ENCODE measurements at places on chromosomes 7 and 10.

DNA sequence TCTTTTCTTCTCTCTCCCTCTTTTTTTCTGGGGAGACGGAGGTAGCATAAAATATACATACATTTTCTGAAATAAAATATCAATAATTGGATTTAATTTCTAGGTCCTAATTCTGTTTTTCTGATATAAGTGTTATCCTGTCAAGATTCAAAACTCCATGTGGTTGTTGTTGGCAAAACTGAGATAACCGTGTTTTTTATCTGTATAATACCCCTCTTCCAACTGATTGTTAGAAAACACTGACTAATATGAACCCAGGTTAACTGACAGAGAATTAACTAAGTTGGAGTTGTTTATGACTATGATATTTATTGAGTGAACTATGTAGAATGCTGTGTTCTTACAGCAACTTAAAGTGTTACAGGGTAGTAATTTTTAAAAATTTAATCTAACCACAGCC lies 236.5 kb upstream of the KAT6B start:
- DNase-seq, result no peak

DNA sequence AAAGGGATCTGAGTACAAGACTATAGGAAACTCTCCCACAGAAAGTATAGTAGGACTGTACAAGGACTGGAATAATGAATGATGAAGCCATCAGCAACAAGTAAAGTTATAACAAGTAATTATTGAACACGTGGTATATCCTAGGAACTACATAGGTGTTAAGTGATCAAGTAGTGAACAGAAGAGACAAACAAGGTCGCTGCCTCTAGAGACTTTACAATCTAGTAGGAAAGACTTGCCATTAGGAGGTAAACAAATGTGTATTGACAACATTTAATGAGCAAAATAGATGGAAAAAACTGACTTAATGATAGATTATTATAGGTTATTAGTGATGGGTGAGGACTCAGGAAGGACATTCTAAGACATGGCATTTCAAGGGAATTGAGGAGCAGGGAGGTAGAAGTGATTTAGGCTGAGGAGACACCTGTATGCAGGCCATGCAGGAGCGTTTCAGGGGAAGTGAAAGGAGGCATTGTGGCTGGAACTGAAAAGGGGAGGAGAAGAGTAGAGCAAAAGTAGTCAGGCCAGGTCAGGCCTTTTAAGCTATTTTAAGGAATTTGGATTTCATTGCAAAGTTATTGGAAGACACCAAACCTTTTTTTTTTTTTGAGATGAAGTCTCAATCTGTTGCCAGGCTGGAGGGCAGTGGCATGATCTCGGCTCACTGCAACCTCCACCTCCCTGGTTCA lies 8.5 kb upstream of the GLCCI1 start:
- no peak for DNase-seq

- no peak for DNase-seq
Measured at GRCh38 chr10:92111336-92111939, 179.4 kb downstream of the CPEB3 start.

DNA sequence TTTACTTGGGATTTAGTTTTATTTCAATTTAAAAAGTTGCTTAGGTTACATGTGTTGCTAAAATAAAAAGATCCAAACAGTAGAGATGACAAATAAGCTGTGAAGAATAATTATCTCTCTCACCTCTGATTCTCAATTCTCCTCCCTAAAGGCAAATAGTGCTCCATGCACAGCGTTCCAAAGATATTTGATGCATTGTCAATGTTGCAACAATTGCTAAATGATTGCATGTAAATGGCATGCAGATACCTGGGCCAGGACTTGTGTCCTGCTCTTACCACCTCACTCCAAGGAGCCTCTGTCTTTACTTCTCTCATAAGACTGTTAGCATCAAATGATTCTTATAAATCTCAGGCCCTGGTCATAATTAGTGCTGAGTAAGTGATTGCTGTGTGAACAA lies 217.7 kb downstream of the SEC23IP start:
- DNase-seq, result no peak

DNA sequence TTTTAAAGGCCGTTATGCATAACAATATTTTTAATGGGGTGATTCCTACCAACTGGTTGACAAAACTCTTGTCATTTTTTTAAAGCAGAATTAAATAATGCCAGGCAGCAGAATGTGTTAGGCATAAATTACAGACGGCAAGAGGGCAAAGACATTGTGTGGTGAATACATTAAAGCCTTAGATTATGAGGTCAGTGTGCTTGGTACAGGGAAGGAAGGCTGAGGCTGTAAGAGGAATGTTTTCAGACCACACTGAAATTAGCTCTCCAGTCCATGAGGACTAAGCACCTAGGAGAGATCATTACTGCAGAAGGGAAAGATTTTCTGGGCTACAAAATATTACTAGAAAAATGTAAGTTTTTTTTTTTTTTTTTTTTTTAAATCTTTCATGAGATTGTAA lies 312.8 kb upstream of the PRKCQ start:
- no peak for DNase-seq

DNA sequence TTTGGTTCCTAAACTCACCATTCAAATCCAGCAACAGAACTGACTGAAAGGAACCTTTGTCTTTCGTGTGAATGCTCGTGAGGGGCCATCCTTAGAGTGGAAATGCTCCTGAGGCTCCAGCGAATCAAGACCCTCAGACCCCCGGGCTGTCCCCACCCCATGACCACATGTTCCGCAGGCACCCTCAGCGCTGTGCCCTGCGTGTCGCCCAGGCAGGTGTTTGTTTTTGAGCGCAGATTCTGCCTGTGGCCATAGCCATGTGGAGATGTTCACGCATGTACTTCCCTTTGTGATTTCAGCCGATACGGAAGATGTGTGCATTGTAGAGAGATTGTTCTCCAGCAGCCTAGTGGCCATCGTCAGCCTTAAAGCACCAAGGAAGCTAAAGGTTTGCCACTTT lies 24.2 kb downstream of the WIPI2 start:
- DNase-seq, result no peak

GRCh38 chr10:63703740-63704345 lies 182.6 kb downstream of the REEP3 start:
- DNase-seq, result no peak

DNA sequence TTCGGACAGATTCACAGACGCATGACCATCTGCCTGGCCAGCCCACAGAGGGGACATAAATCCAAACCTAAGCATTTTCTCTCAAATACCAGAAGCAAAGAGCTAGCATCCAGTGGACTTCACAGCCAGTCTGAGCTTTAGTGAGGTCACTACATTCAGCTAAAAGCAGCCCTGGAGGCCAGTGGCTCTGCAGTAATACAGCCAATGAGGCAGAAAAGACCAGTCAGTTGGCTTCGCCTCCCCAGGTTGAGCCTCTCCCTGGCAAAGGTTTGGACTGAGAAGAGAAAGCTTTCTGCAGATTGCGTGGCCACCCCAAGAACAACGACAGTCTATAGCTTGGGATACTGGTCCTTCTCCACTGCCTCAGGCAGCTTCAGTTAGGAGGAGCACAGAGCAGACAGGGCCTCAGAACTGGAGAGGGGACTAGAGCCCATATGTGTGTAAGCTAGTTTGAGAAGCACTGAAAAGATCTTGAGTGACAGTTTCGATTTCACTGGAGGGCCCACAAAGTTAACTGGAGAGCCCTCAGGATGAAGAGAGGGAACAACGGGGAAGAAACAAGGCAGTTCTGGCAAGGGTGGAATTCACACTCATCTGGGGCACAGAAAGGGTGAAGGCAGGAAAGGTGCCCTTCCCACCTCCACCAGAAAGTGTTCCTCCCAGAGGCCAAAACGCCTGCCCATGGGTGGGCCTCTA lies 3.8 kb downstream of the WDR91 start:
- no peak for DNase-seq

DNA sequence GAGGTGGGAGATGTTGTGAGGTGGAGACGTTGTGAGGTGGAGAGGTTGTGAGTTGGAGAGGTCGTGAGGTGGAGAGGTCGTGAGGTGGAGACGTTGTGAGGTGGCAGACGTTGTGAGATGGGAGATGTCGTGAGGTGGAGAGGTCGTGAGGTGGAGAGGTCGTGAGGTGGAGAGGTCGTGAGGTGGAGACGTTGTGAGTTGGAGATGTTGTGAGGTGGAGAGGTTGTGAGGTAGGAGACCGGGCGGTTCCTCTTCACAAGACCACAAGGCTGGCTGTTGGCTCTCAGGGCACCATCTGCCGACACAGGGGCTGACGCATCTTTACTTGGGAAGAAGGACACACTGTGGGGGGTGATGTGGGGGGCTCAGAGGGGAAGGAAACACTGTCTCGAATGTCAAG lies 34.7 kb upstream of the SHH start:
- no peak for DNase-seq

GRCh38 chr10:108496106-108496505 lies 1331.6 kb upstream of the SORCS1 start:
- no peak for DNase-seq

GRCh38 chr10:107417446-107417845 lies 252.9 kb upstream of the SORCS1 start:
- no peak for DNase-seq

DNA sequence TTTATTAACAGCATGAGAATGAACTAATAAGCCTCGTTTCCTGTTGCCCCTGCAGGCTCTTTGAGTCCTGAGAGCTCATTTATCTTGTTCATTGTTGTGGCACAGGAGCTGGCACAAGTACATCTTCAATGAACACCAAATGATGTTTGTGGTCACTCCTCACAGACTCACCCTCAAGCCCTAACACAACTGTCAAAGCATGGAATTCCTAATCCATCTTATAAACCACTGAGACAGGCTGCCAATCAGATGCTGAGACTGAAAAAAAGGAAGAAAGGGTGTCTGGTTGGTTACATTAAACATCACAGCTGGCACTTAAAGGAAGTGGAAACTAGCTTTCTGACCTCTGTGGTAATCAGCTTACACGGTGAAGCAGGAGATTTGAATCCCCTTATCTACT lies 7.7 kb upstream of the CCDC172 start:
- DNase-seq, result no peak

GRCh38 chr7:41431671-41432070 lies 271.2 kb downstream of the INHBA start:
- DNase-seq, result no peak

DNA sequence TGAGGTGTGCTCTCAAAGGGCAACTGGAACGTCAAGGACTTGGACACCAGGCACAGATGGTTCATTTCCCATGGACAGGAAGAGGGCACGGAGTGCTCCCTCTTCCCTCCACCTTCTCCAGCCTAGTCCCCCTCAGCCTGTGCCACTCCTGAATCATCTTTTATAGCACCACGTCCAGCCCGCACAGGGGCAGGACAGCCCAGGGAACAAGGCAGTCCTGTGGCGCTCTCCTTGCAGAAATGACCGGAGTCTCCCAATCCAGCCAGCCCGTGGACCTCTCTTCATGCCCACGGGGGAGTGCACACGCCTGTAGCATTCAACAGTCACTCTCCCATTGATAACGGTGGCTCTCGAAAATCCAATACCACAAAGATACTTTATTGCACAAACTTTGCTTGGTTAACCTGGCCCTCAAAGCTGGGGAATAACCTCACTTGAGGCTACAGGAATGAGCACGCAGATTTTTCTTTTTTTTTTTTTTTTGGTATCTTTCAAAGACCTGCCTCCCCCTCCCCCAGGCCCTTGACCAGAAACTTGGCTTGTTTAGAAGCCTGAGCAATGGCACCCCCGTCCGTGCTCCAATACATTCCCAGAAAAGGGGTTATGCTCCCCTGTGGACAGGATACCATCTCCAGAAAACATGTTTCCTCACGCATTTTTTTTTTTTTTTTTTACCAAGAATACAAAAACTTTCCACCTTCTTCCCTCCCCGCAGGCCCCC lies 733 bp downstream of the PRKCQ start:
- DNase-seq, result no peak

DNA sequence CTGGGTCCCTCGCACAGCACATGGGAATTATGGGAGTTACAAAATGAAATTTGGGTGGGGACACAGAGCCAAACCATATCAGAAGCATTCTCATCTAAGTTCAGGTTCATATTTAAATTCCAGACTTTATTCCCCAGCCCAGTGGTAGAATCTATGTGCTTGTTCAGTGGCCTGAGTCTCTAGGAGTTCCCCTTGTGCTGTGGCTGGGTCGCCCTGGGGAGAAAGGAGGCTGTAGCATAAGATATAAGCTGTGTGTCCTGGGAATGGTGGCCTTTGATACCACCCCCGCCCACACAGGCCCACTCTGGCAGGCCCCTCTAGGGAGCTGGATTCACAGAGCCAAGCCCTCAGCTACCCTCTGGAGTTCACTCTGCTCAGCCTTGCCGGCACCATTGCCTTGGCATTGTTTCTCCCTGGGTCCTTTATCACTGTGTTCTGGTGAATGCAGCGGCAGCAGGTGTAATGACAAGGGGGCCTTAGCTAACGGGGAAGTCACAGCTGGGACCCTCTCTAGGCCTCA lies 64.2 kb downstream of the MINDY4 start:
- DNase-seq, result no peak

- DNase-seq, result no peak
Measured at GRCh38 chr7:156158213-156158612, 345.9 kb upstream of the SHH start.

- no peak for DNase-seq
Measured at GRCh38 chr7:111137296-111138192, 46.6 kb downstream of the LRRN3 start.

GRCh38 chr10:65891073-65891981 lies 1034.5 kb upstream of the LRRTM3 start:
- no peak for DNase-seq

- DNase-seq, result no peak
Measured at GRCh38 chr7:96069401-96069800, 252.5 kb downstream of the SLC25A13 start.

GRCh38 chr10:26214004-26214403 lies 2.6 kb upstream of the GAD2 start:
- no peak for DNase-seq

GRCh38 chr7:54166419-54166818 lies 375.8 kb upstream of the VSTM2A start:
- DNase-seq, result no peak

GRCh38 chr10:95430231-95430951 lies 130.8 kb downstream of the SORBS1 start:
- DNase-seq, result no peak

GRCh38 chr7:140404565-140405065 lies 757 bp downstream of the RAB19 start:
- DNase-seq, result no peak

- DNase-seq, result no peak
Measured at GRCh38 chr7:114214466-114214865, 200.1 kb upstream of the FOXP2 start.

GRCh38 chr7:34067005-34067778 lies 161.9 kb downstream of the BMPER start:
- DNase-seq, result no peak

DNA sequence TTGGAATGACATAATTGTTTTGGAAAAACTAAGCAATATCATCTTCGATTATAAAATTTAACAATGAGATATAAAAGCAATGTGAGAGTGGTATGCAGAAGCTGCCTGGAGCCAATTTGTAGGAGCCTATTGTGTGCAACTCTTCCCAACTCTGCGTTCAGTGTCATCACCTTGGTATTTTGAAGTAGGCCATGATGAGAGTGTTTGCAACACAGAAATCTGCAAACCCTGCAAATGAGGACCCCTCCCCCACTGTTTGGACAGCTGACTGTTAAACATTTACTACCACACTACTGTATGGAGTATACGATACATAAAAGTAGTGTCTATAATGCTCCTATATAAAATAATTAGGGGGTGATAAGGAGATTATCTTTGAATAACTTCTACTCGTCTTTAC lies 531.3 kb downstream of the ATRNL1 start:
- no peak for DNase-seq

GRCh38 chr10:19668116-19668515 lies 148.1 kb upstream of the PLXDC2 start:
- DNase-seq, result no peak

GRCh38 chr10:13376746-13377145 lies 28.7 kb upstream of the SEPHS1 start:
- no peak for DNase-seq
